ENCODE measurements at places on chromosomes 4 and X.
A peak's percentile ranks its signal among the peaks of the same experiment; 100 is the strongest.

DNA sequence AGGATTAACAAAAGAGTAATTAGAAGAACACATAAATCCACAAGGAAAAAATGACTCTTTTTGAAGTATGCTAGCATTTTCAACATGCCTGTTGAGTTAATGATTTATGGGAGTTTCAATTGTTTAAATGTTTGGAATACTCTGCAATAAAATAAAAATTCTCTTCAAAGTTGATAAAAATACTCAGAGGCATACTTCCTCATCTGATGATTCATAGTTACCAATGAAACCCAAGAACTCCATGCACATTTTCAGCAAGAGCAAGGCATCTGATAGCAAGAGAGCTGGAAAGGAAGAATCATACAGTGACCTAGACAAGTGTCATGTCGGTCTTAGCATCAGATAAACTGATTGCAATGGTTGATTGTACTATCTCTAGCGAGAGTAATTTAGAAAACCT lies 443.7 kb upstream of the ATOH1 start:
- peak; percentile 70 for DNase-seq

- DNase-seq = no peak
These were observed 1.5 kb downstream of the PITX2 start for GRCh38 chr4:110621328-110621812.

DNA sequence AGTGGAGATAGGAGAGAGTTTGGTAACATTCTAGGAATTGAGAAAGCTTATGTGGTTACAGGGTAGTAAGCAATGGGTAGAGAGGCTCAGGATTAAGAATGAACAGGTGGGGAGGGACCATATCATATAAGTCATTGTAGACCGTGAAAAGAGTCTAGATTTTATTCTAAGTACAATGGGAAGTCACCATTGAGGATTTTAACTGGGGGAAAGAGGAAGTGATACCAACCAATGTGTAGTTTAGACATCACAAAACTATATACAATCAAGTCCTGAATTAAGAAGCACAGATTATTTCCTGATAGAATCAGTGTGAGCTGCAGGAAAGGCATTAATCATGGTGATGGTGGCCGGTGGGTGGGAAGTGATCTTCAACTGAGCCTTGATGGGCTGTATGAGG lies 178.3 kb upstream of the ZIC3 start:
- DNase-seq = no peak

- DNase-seq = peak; percentile 21
These were observed 84.7 kb upstream of the RAPGEF2 start for GRCh38 chr4:159018062-159018629.

- no peak for DNase-seq
These were observed 22.8 kb downstream of the CDKN2AIP start for GRCh38 chr4:183467246-183467645.

DNA sequence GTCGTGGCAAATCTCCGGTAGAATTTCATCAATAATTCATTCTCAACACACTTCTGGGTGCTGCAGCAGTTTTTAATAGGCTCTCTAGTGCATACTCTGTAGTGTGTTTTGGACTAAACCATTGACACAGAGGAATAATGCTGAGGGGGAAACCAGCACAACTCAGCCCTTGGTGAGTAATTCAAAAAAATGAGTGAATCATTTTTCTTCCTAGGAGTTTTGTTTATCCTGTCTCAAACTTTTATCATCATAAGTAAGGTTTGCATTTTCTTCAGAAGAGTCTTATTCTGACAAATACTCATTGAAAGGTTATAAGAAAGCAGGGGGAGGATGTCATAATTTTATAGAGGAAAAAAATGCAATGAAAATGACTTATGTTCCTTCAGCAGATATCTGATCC lies 2542.7 kb downstream of the PCDH7 start:
- peak; percentile 48 for DNase-seq

GRCh38 chr4:186775902-186776301 lies 52.2 kb upstream of the FAT1 start:
- no peak for DNase-seq

DNA sequence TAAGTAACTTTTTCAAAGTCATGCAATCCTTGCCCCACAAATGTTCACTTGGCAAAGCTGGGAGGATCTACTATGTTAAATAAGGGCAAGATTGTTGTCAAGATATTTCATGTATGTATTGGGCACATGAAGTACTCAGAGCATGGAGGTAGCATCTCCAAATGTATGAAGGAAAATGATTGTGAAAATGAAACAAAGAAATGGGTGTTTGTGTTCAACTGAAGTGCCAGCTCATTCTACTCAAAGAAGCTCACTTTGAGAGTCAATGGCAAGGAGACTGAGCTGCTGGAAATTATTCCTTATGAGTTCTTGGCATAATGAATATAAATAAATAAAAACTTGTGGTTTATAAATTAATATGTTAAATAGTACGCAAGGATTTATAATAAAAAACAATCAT lies 124.5 kb upstream of the ARSJ start:
- no peak for DNase-seq

DNA sequence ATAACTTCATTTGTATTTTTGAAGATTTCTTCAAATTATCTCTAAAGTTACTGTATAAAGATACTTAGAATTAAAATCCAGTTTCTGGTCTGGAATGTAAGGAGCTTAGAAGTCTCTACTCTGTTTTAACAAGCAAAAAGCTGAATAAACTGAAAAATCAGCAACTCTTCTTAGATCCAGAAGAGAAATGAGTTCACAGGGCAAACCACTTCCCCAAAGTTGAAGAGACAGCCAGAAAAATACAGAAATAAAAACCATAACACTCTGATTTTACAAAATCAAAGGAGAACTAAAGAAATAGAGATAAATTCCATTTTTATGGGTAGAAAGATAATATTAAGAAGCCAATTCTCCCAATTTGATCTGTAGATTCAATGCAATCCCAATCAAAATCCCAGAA lies 1166.8 kb downstream of the ADGRL3 start:
- DNase-seq = no peak

DNA sequence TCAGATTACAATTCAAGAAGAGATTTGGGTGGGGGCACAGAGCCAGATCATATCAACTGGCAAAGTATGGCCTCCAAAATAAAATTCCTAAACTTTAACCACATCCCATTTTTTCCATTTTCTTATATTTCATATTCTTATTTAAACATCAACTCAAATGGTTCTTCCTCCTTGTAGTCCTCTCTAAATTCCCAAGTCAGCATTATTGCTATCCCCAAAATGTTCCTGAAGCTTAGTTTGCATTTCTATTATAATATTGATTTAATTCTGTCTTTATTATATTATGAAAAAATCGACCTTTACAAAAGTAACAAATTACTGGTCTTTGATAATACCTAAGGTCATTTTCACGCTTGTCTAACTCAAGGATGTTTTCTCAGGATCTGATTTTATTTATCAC lies 67.5 kb downstream of the NPY1R start:
- DNase-seq = no peak

DNA sequence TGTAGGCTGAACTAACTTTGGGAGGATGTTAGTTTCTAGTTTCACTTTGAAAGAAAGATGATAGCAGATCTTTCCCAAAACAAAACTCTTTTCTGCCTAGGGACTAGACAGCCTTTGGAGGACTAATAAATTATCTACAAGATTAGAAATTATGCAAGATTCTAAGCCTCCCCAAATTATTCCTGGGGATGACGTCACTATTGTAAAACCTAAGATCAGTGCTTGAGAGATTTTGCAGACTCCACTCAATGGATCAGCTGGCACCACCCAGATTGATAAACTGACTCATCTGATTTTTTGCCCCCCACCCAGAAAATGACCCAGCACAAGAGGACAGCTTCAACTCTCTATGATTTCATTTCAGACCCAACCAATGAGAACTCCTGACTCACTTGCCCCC lies 1057.9 kb upstream of the DIAPH2 start:
- no peak for DNase-seq

- DNase-seq = peak; percentile 10
These were observed 19.2 kb downstream of the FLNA start for GRCh38 chrX:154355094-154355775.

GRCh38 chrX:47854474-47854873 lies 17.8 kb downstream of the ZNF81 start:
- DNase-seq = peak; percentile 18

Measured in fibroblast of skin of scalp (primary cell).